Naive B cell (primary cell): ENCODE measurements at places on chromosomes 7 and 10. TPM values are rescaled to one million over a fixed set of nuclear protein-coding genes. Genes with fewer than 3 reads are reported as not detected.

WIPF3 gene
- polyA plus RNA-seq, result not detected

PTPRZ1 gene
- not detected for polyA plus RNA-seq

GOLGA7B gene
- polyA plus RNA-seq, result not detected

AQP1 gene
- polyA plus RNA-seq, result not detected

SPDYE9 gene
- not detected for polyA plus RNA-seq

BAMBI gene
- polyA plus RNA-seq, result not detected

HOXA3 gene
- polyA plus RNA-seq, result not detected

CRYGN gene
- not detected for polyA plus RNA-seq

KLHL7 gene
- polyA plus RNA-seq, result 19.9 TPM

AKR1C4 gene
- polyA plus RNA-seq, result not detected

AKR1B1 gene
- polyA plus RNA-seq, result 147 TPM

TMEM270 gene
- polyA plus RNA-seq, result not detected

TEX36 gene
- polyA plus RNA-seq, result not detected

BRAF gene
- polyA plus RNA-seq, result 24.2 TPM

KAZALD1 gene
- polyA plus RNA-seq, result not detected

TMEM213 gene
- polyA plus RNA-seq, result not detected

ANK3 gene
- not detected for polyA plus RNA-seq

MMD2 gene
- polyA plus RNA-seq, result not detected

CPA2 gene
- not detected for polyA plus RNA-seq

PSAP gene
- 550 TPM for polyA plus RNA-seq

EBF3 gene
- polyA plus RNA-seq, result not detected

ARID5B gene
- polyA plus RNA-seq, result 165 TPM

STOX1 gene
- polyA plus RNA-seq, result 0.18 TPM

CALY gene
- polyA plus RNA-seq, result not detected

WNT8B gene
- 0.17 TPM for polyA plus RNA-seq

CALML5 gene
- polyA plus RNA-seq, result not detected

MYPN gene
- polyA plus RNA-seq, result not detected

CYTH3 gene
- 2.6 TPM for polyA plus RNA-seq
